ENCODE measurements at places on chromosomes 3 and 15.

- DNase-seq = no peak
These were observed 57.6 kb downstream of the GAP43 start for GRCh38 chr3:115680803-115681345.

GRCh38 chr3:130395916-130396315 is 50.4 kb downstream of the COL6A5 start:
- DNase-seq = no peak

GRCh38 chr3:140469491-140469890 is 208.4 kb upstream of the TRIM42 start:
- DNase-seq = no peak

GRCh38 chr15:98673133-98673532 is 24.8 kb downstream of the IGF1R start:
- DNase-seq = no peak

DNA sequence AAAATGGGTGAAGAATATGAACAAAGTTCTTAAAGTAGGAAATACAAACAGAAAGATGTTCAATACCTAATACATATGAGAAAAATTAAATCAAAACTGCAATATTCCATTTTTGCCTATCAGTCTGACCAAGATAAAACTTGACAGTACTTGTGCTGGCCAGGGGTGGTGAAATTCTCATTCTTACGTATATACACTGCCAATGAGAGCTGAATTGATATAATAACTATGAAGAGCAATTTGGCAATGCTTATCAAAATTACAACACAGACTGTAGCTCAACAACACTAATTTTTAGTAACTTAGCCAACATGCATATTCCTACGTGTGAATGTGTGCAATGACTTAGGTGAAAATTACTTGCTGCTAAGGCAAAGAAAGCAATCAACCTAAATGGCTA is 90.2 kb downstream of the SETD2 start:
- no peak for DNase-seq

DNA sequence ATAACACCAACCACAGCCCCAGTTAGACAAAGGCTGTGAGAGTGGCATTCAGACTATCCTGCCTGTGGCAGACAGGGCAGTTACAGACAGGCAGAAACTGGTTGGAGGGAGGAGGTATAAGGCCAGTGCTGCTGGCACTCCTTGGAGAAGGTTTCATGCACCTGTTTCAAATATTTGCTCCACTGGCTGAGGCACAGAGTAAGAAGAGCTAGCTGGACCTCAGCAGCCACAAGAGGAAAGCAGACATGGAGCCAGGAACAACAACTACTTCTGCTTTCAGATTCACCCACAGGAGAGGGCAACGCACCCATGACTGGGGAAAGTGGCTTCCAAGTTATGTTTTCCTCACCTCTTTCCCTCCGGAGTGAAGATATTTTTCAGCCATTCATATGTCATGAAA is 11.5 kb upstream of the PRKAR2A start:
- DNase-seq = no peak

GRCh38 chr3:118187221-118187620 is 847.4 kb downstream of the IGSF11 start:
- no peak for DNase-seq

- DNase-seq = no peak
These were observed 190.7 kb upstream of the CNTN6 start for GRCh38 chr3:901953-902778.

DNA sequence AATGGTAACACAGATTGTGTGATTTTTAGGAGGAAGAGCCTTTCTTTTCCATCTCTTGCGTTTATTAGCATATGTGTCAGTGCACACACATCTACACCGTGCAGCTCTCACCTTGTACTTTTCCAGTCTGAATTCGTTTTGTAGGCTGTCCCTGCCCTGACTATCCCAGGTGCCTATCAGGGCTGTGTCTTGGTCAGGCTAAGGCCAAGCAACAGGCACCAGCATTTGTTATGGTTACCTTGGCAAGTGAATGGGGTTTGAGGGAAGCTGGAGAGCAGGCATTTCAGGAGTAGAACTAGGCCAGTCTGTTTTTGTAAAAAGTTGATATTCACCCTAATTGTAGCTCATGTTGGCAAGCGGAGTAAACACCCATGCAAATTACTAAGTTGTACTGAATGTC is 489.5 kb upstream of the TPRG1 start:
- no peak for DNase-seq

DNA sequence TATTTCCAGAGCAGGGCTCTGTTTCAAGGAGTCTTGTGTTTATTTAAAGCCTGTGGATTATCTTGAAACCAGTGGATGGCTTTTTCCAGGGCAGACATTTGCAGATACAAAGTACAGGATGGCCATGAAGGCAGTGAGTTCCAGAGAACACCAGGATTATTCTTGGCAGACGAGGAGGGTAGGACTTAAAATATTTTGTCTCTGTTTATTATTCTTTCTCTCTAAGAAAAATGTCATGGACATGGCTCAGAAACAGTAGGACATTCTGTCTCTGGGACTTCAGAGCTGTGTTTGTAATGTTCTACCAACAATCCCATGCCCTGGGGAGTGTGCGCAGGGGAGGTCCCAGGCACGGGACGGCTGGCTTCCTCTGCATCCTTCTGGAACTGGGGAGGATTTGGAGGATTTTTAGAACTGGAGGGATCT is 125.9 kb downstream of the ATP10A start:
- no peak for DNase-seq

DNA sequence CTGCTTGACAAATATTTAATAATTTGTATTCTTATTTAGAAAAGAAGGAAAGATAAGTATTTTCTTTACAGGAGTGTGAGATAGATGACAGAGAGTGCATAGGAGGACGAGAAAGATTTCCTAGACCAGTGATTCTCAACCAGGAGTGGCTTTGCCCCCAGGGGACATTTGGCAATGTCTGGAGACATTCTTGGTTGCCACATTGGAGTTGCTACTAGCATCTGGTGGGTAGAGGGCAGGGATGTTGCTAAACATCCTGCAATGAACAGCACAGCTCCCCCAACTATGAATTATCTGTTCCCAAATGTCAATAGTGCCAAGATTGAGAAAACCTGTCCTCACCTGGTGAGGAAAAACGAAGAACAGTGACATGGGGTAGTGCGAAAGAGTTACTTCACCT is 30.8 kb upstream of the MINAR1 start:
- DNase-seq = no peak

DNA sequence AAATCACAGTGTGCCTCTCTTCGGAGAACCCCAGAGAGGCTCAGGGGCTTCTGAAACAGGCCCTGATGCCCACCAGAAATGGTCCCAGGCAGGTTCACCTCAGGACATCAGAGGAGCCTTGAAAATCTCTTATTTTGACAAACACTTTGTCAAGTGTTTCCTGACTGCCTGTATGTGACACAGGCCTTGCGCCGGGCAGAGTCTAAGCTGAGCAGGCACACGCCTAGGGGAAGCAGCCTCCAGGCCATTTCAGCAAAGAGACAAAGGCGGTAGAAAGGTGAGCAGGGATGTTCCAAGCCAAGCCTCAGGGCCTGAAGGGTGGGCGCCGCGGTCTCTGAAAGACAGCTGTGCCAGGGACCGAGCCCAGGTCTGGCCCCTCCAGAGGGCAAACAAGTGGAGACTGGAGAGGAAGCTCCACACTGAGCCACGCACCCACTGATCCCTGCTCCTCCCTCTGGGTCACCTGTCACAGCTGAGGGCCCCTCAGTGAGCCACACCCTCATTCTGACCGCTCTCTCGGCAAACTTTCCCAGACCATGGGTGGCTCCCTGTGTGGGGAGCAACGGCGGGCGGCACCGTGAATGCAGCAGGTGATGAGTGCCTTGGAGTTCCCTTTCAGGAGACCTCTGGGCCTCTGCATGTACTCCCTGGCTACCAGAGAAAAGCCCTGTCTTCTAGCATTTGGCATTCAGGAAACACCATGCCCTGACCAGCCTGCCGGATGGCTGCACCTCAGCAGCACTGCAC is 136.1 kb downstream of the ADAMTS17 start:
- no peak for DNase-seq

GRCh38 chr15:66456211-66456610 is 41.4 kb downstream of the SNAPC5 start:
- no peak for DNase-seq

DNA sequence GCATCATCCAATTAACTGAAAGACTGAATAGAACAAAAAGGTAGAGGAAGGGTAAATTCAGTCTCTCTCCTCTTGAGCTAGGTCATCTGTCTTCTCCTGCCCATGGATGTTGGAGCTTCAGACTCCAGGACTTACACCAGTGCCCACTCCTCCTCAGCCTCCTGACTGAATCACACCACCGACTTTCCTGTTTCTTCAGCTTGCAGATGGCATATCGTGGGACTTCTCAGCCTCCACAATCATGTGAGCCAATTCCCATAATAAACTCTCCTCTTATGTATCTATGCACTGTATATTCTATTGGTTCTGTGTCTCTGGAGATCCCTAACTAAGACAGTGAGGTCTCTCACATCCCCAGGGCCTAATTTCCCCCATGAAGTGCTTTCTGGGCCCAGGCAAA is 140.4 kb downstream of the CD47 start:
- DNase-seq = no peak
